ENCODE measurements at places on chromosomes 7 and 10.

DNA sequence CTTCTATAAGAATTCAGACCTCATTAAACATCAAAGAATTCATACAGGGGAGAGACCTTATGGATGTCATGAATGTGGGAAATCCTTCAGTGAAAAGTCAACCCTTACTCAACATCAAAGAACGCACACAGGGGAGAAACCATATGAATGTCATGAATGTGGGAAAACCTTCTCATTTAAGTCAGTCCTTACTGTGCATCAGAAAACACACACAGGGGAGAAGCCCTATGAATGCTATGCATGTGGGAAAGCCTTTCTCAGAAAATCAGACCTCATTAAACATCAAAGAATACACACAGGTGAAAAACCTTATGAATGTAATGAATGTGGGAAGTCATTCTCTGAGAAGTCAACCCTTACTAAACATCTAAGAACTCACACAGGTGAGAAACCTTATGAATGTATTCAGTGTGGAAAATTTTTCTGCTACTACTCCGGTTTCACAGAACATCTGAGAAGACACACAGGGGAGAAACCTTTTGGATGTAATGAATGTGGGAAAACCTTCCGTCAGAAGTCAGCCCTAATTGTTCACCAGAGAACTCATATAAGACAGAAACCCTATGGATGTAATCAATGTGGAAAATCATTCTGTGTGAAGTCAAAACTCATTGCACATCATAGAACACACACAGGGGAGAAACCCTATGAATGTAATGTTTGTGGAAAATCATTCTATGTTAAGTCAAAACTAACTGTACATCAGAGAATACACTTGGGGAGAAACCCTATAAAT is 24.1 kb downstream of the ZNF37A start:
- DNase-seq, result no peak

DNA sequence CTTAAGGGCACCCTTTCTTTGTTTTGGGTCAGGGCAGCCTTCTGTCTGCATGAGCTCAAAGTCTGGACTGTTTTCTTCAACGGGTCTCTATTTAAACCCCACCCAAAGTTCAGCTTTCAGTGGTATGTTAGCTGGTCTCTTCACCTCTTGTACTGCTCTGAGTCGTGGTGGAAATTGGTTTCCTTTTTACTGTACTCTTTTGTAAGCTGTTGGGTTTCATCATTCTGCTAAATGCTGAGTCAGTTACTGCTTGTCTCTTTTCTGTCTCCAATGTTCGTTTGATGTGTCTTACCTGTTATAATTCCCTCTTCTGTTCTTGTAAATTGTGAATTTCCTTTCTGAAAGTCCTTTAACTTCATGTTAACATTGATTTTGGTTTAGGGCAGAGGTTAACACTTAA is 64.1 kb upstream of the MALRD1 start:
- no peak for DNase-seq

- peak; percentile 69 for DNase-seq
Observed at GRCh38 chr10:124403548-124403947, 15.2 kb downstream of the OAT start.

- no peak for DNase-seq
Observed at GRCh38 chr7:151069841-151070573, 10.6 kb downstream of the FASTK start.

All from NT2/D1 (cell line).